Thymus (tissue), 14 donors: ENCODE measurements at places on chromosomes 1 and 21. TPM values are rescaled to one million over a fixed set of nuclear protein-coding genes. Genes with fewer than 3 reads are reported as not detected.
A peak's percentile ranks its signal among the peaks of the same experiment; 100 is the strongest.

DNA sequence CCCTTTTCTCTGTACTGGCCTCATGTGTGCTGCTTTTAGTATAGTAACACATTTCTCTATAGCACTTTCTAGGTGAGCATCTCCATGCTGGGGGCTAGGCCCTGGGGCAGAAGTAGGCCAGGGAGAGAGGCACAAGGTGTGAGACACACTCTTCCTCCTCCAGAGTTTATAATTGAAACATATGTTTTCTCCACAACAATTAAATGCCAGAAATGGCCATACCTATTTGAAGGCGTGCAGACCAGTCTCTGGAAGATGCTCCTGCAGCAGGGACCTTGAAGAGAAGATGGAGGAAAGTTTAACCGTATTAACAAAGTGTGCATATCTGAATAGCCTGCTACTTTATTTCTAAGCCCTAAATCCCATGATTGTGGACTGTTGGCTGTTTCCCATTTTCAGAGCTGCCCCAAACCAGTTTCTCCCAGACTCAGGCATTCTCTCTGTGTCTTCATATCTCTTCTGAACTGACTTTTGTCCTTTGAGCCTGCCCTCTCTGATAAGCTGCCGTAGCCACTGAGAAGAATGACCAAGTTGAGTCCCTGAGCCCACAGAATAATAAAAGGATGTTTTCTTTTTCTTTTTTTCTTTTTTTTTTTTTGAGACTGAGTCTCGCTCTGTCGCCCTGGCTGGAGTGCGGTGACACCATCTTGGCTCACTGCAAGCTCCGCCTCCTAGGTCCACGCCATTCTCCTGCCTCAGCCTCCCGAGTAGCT is 81.3 kb downstream of the LRRC8D start:
- no peak overlapping the region for H3K27ac ChIP-seq
- H3K36me3 ChIP-seq = peaks cover 6% of the 10 kb centered on the region
- H3K27me3 ChIP-seq = no peaks in the 10 kb centered on the region
- no peak overlapping the region for H3K4me3 ChIP-seq

GRCh38 chr1:30335389-30335996 is 387.9 kb downstream of the MATN1 start:
- no peaks in the 10 kb centered on the region for H3K36me3 ChIP-seq
- H3K4me3 ChIP-seq = no peak overlapping the region
- no peak for DNase-seq
- no peaks in the 10 kb centered on the region for H3K27me3 ChIP-seq

GRCh38 chr1:111598544-111598943 is 21.0 kb upstream of the RAP1A start:
- H3K4me1 ChIP-seq = peaks cover 46% of the 10 kb centered on the region
- H3K27me3 ChIP-seq = no peaks in the 10 kb centered on the region
- H3K36me3 ChIP-seq = no peaks in the 10 kb centered on the region

- H3K4me1 ChIP-seq = no peaks in the 10 kb centered on the region
- H3K27ac ChIP-seq = no peak overlapping the region
- no peak overlapping the region for H3K4me3 ChIP-seq
- H3K27me3 ChIP-seq = peaks cover 50% of the 10 kb centered on the region
Measured at GRCh38 chr21:45386728-45387371, 18.1 kb upstream of the COL18A1 start.

DNA sequence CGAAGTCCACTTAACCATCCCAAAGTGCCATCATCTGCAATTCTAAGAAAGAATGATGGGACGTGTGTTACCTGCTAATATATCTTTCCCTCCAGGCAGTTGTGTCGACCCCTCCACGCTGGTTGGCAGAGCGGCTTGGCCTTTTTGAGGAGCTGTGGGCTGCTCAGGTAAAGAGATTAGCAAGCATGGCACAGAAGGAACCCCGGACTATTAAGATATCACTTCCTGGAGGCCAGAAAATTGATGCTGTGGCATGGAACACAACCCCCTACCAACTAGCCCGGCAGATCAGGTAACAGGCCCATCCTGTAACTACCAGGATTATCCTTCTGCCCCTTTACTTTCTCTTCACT is 520 bp downstream of the TARS2 start:
- DNase-seq = no peak
- H3K36me3 ChIP-seq = peaks cover 22% of the 10 kb centered on the region
- no peaks in the 10 kb centered on the region for H3K27me3 ChIP-seq

GRCh38 chr1:21149855-21150432 is 26.8 kb downstream of the EIF4G3 start:
- H3K4me1 ChIP-seq = no peaks in the 10 kb centered on the region
- no peak for DNase-seq
- no peak overlapping the region for H3K4me3 ChIP-seq
- H3K36me3 ChIP-seq = peaks cover 4% of the 10 kb centered on the region
- H3K27ac ChIP-seq = no peak overlapping the region

ATP6V1G3 gene
- 0.18 TPM for polyA plus RNA-seq

DNA sequence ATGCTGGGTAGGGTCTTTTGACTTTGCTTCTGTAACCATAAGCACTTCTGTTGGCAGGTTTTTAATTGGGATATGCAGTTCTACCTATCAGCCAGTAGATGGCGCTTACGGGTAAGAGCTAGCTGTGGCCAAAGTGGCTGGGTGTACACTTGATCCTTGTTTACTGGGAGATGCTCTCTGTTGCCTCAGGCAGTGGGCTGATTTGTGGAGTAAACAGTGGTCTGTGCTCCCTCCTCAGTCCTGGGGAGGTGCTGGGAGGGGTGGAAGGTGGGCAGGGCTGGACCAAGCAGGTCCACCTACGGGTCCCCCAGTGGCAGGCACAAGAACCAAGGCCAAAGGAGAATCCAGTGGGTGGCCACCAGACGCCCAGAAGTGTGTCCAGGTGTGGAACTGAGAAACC is 43.4 kb downstream of the RALGPS2 start:
- H3K4me1 ChIP-seq = no peaks in the 10 kb centered on the region
- H3K27me3 ChIP-seq = no peaks in the 10 kb centered on the region
- no peak overlapping the region for H3K27ac ChIP-seq

CD58 gene
- 24.6 TPM for polyA plus RNA-seq

CASQ1 gene
- 0.66 TPM for polyA plus RNA-seq

- H3K4me3 ChIP-seq = no peak overlapping the region
- DNase-seq = no peak
- no peak overlapping the region for H3K27ac ChIP-seq
Measured at GRCh38 chr1:108556499-108556898, 3.4 kb upstream of the EEIG2 start.

GRCh38 chr1:20507248-20507563 is 745 bp downstream of the MUL1 start:
- peaks cover 14% of the 10 kb centered on the region for H3K4me1 ChIP-seq
- H3K36me3 ChIP-seq = peaks cover 4% of the 10 kb centered on the region
- peaks cover 2% of the 10 kb centered on the region for H3K27me3 ChIP-seq
- H3K4me3 ChIP-seq = peak overlapping the region; percentile 69
- DNase-seq = no peak

- H3K36me3 ChIP-seq = no peaks in the 10 kb centered on the region
- no peak overlapping the region for H3K27ac ChIP-seq
- no peaks in the 10 kb centered on the region for H3K4me1 ChIP-seq
- DNase-seq = no peak
Measured at GRCh38 chr1:5572794-5573193, 419.4 kb downstream of the NPHP4 start.
